Skeletal muscle cell (primary cell): ENCODE measurements at places on chromosomes 3 and 15.

GRCh38 chr15:69577397-69577796 lies 124.8 kb downstream of the RPLP1 start:
- DNase-seq: no peak

- no peak for DNase-seq
Measured at GRCh38 chr15:96585484-96586386, 255.2 kb downstream of the NR2F2 start.

DNA sequence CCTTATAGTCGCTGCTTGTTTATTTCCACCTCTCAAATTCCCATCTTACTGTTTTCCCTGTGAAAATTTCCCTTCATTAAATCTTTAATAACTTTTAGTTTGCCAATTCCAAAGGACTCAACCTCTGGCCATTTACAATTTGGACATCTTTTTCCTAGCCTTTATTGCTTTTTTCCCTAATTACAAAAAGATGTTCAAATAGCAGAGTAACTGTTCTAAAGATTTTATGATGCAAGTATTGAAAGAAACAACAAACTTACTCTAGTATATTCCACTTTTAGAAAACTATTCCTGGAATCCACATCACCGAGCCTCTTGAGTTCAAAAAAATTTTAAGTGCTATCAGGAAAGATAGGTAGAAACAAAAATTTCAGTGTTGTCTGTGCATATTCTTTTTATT lies 174.1 kb upstream of the UBE2E2 start:
- DNase-seq: no peak

DNA sequence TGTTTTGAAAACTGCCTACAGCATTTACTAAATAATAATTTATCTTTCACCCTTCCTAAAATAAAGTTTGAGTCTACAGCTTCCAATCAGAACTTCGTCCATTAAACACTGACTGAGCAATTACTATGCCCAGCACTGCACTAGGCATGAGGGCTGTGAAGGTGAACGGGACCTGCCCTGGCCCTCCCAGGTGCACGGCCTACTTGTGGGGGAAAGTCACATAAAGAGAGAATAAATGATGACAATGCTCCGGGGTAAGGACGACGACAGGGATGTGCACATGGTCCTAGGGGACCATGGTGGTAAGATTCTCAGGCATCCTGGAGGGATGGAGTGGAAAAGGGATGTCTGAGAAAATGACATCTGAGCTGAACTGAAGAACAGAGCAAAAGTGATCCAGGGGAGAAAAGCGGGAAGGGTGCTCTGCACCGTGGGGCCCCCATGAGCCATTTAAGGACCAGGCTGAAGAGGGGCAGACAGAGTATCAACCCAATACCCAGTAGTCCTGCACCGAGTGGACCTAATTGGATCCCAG lies 11.5 kb downstream of the PLA2G4F start:
- DNase-seq: no peak

GRCh38 chr3:171212648-171213047 lies 186.1 kb upstream of the SLC2A2 start:
- no peak for DNase-seq

- peak; percentile 31 for DNase-seq
Measured at GRCh38 chr3:133574260-133574881, 885 bp downstream of the CDV3 start.

GRCh38 chr15:67719330-67719959 lies 105.9 kb upstream of the SKOR1 start:
- no peak for DNase-seq

- DNase-seq: no peak
Measured at GRCh38 chr3:86702381-86702958, 288.5 kb downstream of the VGLL3 start.

DNA sequence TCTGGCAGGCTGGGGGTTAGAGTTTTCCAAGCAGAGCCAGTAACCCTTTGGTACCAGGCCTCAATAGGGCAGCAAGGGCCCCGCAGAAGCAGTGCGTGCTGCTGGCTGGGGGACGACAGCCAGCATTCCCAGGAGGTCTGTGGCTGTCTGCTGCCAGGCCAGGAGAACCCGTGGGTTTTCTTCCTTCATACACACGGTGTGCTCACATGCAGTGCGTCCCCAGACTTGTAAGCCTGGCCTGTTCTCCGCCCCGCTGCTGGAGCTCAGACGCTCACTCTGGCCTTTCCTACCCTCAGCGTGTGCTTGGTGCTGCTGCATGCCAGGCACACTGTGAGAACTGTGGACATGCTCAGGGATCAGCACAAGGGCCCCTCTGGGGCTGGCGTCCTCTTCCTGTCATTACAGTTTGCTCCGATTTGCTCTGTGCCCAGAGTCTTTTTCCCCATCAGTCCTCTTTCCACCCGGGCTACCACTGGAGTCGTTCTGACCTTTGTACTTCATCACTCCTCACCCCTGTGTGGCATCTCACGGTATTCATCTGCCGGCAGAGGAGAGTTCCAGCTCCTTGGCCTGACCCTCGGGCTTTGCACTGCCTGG lies 149.5 kb downstream of the DNAJB8 start:
- no peak for DNase-seq

GRCh38 chr15:39942101-39942752 lies 8.3 kb downstream of the EIF2AK4 start:
- DNase-seq: peak; percentile 45

DNA sequence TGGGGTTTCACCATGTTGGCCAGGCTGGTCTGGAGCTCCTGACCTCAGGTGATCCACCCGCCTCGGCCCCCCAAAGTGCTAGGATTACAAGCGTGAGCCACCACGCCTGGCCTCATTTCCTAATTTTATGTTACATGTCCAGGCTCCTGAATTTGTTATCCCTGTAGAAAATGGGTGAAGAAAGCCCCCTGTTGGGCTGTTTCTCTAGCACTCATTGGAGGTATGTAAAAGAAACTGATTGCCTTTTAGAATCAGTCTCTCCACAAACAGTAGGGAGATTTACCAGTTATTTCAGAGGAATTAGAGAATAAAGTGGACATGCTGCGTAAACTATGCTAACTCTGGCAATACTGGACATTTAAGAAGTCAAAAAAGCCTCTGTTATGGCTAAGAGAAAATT lies 364.1 kb upstream of the TBL1XR1 start:
- no peak for DNase-seq
